ENCODE measurements at places on chromosomes 11 and 22.

- DNase-seq, result no peak
These were observed 16.5 kb downstream of the SLC22A12 start for GRCh38 chr11:64607381-64607985.

DNA sequence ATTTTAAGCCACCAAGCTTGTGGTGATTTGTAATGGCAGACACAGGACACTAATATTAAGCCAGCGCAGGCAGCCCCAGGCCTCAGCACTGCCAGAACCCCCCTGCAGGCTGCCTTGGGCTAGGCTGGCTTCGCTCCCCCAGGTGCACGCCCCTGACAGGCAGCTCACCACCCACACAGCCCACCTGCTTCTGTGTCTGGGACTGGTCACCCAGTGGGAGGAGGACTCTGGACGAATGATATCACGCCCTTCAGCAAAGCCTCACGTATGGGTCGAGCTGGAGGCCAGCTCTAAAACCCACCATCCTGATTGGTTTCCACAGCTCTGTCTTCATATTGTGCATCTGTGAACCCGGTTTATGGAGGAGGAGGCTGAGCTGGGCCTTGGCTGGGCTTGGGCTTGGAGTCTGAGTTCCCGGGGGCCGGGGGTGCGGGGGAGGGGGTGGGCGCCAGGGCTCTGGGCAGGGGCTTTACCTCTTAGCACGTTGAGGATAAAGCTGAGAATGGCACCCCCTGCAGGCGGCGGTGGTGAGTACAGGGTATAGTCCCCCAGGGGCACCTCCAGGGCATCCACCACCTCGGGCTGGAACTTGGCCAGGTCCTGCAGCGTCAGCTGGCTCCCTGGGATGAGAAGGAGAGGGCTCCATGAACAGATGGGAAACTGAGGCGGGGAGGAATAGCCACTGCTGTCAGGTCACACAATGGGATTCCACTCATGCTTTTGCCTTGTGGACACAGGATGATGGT is 13.8 kb downstream of the GGT5 start:
- DNase-seq, result no peak

- no peak for DNase-seq
These were observed 8.0 kb upstream of the FERMT3 start for GRCh38 chr11:64198511-64198910.

DNA sequence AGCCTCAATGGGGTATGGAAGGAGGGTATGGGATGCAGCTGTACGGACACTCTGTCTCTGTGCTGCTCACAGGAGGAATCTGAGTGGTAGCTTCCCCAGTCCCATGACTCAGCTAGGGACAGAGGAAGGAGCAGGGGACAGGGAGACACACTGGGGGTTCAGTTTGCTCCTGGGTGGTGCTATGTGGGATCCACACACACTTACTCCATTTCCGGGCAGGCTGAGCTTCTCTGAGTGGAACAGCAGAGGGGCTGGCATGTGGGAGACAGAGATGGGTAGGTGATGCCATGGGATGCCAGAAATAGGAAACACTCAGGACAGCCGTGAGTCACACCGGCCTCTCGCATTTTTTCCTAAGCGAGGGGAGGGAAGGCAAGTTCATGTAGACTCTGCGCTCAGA is 59.2 kb upstream of the KIRREL3 start:
- DNase-seq, result peak; percentile 35
